EH (cell line): ENCODE measurements at places on chromosomes 7 and 10.

DNA sequence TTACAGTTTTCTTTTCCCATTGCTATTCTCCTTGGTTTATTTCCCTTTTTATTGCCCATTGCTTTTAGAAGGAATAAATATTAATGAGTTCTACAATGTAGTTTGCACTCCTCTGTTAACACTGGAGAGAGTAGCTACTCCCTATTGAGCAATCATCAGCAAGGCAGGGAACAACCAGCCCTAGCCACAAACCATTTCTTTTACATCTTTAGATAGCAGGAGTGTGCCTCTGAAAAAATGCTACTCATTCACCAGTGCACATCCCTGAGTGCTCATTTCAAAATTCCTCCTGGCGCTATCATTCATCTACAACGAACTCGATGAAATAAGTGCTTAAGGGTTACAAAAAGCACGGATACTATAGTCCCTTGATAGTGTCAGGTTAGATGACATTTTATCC lies 252.9 kb downstream of the THSD7A start:
- no peak for DNase-seq

DNA sequence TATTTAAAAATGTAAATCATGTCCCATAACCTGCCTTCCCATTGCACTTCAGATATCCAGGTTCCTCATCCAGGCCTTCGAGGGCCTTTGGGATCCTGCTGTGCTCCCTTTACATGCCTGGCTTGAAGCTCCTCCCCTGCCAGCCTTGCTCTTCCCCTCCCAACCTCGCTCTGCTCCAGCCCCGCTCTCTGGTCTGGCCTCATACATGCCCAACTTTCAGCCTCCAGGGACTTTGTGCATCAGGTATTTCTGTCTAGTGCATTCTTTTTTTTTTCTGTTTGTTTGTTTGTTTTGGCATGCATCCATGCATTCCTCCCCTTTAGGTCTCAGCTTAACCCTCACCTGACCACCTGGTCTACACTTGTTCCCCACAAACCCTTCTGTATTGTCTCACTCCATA lies 160.3 kb downstream of the SNX10 start:
- DNase-seq, result no peak

- DNase-seq, result peak; percentile 84
These were observed 490.8 kb downstream of the TNS3 start for GRCh38 chr7:47091141-47091540.

DNA sequence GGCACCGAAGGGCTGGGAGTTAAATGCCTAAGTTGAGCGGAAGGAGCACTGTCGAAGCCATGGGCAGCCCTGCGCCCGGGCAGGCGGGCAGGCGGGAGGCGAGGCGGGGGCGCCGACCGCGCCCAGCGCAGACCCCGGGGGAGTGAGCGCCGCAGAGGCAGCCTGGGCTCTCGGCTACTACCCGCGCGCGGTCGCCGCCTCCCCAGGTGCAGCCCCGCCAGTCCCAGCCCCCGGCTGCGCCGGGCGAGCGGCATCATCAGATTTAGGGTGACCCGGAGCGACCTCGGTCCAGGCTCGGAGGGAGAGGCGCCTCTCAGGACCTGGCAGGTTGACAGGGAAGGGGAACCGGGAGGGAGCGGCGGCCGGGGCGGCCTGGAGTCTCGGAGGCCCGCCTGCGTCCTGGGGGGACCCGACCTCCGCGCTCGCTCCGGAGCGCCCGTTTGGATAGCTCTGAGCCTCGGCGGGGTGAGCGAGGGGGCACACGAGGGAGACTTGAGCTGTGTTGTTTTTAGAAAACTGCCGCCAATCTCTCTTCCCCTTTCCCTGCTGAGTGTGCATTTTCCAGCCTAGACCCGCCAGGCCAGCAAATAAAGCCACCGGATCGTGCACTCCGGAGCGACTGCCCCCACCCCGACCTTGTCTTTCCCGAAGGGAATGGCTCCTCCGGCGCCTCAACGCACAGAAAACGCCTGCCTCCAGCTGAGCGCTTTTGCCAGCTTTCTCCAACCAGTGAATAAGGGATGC lies 2.3 kb upstream of the NRP1 start:
- DNase-seq, result no peak

DNA sequence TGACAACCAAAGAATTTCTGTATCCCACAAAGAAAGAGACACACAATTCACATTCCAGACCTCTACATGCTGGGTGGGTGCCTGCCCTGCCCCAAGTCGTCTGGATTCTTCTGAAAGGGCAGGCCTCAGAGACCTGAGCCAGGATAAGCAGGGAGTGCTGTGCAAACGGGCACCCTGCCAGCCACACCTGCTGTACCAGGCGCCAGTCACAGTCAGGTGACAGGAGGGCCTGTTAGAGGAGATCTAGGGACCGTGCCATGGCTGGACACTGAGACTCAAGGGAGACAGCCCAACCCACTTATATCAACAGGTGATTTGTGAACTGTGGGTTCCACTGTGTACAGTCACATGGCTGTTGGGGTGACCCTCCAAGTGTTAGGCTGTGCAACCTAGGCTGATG lies 103.1 kb upstream of the AFAP1L2 start:
- no peak for DNase-seq

- DNase-seq, result no peak
These were observed 470.6 kb upstream of the ZWINT start for GRCh38 chr10:56831681-56832080.

GRCh38 chr7:141731476-141732149 lies 6.5 kb upstream of the SSBP1 start:
- DNase-seq, result no peak
